ENCODE measurements at places on chromosomes 2 and 18.

DNA sequence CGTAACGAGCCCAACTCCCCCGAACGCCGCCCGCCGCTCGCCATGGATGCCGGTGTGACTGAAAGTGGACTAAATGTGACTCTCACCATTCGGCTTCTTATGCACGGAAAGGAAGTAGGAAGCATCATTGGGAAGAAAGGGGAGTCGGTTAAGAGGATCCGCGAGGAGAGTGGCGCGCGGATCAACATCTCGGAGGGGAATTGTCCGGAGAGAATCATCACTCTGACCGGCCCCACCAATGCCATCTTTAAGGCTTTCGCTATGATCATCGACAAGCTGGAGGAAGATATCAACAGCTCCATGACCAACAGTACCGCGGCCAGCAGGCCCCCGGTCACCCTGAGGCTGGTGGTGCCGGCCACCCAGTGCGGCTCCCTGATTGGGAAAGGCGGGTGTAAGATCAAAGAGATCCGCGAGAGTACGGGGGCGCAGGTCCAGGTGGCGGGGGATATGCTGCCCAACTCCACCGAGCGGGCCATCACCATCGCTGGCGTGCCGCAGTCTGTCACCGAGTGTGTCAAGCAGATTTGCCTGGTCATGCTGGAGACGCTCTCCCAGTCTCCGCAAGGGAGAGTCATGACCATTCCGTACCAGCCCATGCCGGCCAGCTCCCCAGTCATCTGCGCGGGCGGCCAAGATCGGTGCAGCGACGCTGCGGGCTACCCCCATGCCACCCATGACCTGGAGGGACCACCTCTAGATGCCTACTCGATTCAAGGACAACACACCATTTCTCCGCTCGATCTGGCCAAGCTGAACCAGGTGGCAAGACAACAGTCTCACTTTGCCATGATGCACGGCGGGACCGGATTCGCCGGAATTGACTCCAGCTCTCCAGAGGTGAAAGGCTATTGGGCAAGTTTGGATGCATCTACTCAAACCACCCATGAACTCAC, 673 bp downstream of the PCBP1 start:
- DNase-seq: peak; percentile 56

- DNase-seq: no peak
Observed at GRCh38 chr18:37539236-37539635, 26.4 kb downstream of the CELF4 start.

DNA sequence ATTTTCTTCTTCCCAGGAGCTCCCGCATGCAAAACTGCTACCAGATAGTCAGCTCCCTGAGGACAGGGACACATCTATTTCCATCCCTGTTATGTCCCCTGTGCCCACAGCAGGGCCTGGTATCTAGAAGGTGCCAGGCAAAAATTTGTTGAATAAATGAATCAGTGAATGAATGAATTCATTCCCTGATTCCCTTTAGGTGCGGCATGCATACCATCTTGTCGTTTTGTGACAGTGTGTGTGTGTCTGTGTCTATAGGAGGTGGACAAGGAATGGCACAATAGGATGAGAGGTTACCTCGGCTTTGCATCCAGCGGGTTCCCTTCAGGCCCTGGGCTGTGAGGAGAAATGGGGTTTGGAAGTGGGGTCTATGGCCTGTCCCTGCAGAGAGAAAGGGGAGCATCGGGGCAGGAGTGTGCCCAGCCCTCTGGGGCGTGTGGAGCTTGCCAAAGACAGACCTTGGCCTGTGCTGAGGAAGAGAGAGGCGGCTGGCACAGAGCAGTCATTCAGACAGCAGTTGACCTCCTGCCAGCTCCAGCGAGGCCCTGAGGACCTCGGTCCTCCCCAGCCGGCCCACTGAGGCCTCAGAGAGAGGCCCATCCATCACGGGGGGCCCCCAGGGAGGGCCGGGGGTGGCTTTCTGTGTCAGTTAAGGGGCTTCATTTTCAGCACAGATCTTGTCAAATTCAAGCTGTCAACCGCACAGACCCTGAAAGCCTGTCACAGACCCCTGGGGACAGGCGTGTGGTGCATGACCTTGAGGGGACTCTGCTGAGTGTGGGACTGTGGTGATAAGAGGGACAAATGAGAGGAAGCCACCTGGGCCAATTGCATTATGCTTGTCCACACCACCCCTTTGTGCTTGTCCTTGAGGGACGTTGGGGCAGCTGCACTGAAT, 125.9 kb upstream of the CXCR4 start:
- no peak for DNase-seq

GRCh38 chr2:65294701-65295100, 67.1 kb downstream of the ACTR2 start:
- no peak for DNase-seq

- no peak for DNase-seq
Observed at GRCh38 chr2:191152482-191153240, 1.9 kb upstream of the STAT4 start.

DNA sequence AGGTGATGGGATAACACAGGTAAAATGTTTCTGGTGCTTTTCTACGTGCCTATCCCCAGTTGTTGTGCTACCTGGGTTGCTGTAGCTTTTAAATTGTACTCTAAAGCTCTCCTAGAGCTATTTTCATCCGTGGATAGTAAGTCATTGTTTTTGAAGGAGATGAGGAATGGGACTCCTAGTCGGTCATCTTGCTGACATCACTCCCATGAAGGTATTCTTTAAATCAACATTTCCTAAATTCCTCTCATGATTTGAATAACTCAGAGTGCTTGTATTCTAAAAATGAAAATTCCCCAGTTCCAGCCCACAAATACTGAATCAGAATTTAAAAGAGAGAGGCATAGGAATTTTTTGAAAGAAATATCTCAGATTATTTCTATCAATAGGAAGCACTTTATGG, 44.3 kb downstream of the CCDC148 start:
- no peak for DNase-seq

DNA sequence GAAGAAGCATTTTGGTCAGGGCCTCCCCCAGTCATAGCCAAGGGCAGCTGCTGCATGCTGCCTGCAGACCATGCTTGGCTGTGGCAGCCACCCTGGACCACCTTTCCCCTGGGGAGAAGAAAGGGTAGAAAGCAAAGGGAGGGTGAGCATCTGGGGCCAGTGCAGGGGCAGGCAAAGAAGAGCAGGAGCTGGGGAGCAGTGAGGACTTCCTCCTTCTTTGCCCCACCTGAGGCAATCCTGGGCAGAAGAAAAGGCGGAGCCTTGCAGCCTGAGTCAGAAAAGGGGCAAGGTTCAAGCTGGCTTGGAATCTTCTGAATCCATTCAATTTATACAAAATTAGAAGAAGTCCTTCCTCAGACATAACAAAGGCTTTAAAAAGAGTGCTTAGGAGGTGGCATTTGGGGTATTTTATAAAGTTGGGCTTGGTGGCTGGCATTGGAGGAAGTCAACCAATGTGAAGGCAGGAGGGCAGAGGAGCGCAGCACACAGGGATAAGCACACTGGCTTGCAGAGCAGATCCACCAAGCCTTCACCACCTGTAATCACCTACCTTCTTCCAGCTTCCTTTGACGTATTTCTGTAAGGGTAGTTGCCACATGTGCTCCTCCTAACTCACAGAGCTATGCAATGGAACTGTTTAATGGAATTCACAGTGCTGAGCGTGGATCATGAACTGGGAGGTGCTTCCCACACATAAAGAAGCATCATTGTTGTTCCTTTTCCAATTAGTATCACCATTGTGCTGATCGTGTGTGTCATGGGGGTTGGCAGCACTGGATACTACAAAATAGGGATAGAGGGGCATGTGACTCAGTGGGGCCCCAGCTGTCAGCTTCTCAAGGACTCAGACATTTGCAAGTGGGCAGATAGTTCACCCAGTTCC, 154.4 kb upstream of the EPAS1 start:
- no peak for DNase-seq

DNA sequence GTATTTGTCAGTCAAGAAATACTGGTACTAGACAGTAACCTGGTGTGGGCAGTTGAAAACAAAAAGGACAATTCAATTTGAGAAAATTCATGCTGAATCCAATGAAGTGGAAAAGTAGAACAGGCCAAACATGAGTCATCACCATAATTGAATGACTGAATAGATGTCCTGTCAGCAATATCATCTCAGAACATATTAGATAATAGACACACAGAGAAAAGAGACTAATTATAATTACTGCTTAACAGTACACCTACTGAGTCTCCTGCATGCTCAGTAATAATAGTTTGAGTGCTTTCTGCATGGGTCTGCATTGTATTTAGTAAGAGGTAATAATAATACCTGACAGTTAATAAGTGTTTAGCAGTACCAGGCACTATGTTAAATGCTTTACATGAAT, 138.6 kb upstream of the ZC3H15 start:
- peak; percentile 37 for DNase-seq

GRCh38 chr18:32289483-32290075, 99.7 kb downstream of the MEP1B start:
- peak; percentile 41 for DNase-seq

GRCh38 chr18:35409911-35410310, 32.8 kb upstream of the ZNF396 start:
- DNase-seq: no peak

- no peak for DNase-seq
Observed at GRCh38 chr2:25454824-25455611, 113.3 kb upstream of the DNMT3A start.

GRCh38 chr2:186486651-186487647, 889 bp downstream of the ZC3H15 start:
- no peak for DNase-seq

- DNase-seq: no peak
Observed at GRCh38 chr18:45136381-45137086, 455.8 kb downstream of the SETBP1 start.

GRCh38 chr2:54775710-54776109, 52.2 kb downstream of the EML6 start:
- DNase-seq: no peak

- DNase-seq: no peak
Observed at GRCh38 chr2:101256316-101256715, 3.6 kb downstream of the CNOT11 start.

DNA sequence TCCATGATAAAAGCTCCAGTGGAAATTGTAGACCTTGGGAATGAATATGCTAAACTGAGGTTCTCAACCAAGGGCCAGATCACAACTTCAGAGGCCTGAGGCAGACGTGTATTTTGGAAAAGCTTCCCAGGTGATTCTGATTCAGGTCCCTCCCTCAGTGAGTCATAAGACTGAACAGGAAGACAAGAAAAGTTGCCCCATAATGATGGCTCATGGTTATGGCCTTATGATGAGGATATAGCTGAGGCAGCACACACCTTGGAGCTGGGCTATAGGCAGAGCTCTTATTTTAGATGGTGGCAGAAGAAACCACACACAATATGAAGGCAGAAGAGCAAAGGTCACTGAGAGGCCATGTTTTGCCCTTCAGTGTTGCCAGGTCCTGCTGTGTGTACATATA, 9.6 kb downstream of the ANTXR1 start:
- DNase-seq: no peak

DNA sequence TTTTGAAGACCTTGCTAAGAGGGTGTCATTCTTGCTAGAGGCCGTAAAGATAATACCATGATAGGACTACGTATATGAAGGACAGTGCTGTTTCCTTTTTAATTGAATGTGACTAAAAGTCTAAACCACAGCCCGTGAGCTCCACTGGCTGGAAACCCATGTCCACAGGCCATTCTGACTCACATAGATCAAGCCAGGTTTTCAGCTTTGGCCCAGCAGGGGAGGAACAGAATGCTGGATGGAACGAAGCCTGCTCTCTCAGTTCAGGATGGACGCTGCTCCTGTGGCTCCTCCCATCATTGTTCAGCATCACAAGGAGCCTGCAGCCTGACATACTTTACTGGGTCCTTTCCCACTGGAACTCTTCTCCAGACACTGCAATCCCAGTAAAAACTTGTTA, 47.6 kb downstream of the ALPK2 start:
- no peak for DNase-seq

DNA sequence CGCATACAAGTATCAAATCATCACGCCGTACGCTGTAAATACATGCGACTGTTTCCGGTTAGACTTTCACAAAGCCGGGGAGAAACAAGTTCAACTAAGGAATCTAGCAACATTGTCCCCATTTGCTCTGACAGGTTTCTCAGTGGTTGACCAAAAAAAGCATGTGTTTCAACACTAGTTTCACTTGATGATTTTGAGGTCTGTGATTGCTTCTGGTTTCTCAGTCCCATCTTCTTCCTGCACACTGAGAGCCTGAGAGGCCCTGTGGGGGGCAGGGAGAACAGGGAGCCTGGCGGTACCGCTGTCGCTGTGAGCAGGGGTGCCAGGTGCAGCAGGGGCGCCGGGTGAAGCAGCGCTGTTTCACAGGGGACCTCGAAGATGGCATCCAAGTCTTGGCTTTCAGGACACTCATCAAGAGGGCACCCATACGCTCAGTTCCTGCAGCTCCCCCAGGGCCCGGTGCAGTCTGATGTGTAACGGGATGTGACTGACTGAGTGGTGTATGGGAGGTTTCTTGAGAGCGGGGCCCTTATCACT, 270.9 kb downstream of the TWIST2 start:
- DNase-seq: no peak
